ENCODE measurements at places on chromosomes 3 and 15.

DNA sequence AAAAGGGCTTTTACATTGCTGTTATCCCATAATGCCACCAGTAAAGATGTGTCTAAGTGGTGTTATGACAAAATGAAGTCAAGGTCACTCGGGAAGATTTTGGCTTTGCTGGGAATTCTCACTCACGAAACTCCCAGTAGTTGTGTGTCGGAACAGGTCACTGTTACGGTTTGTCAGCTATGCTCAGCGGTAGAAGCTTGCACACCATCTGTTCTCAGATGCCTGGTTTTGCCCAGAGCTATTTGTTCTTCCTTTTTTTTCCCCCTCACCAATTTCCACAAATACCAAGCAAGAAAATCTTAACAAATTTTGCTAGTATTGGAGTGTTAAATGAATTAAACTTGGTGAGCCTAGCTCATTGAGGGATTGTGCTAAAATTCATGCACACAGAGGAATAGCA is 915.1 kb downstream of the MCTP2 start:
- no peak for ATAC-seq

- ATAC-seq = no peak
These were observed 28.4 kb upstream of the SMAD3 start for GRCh38 chr15:67036775-67037555.

GRCh38 chr3:113896930-113897329 is 50.9 kb upstream of the ZDHHC23 start:
- ATAC-seq = no peak

GRCh38 chr3:124559846-124560574 is 170.2 kb upstream of the UMPS start:
- ATAC-seq = peak; percentile 76

- no peak for ATAC-seq
These were observed 272.1 kb downstream of the UACA start for GRCh38 chr15:70491201-70491621.

DNA sequence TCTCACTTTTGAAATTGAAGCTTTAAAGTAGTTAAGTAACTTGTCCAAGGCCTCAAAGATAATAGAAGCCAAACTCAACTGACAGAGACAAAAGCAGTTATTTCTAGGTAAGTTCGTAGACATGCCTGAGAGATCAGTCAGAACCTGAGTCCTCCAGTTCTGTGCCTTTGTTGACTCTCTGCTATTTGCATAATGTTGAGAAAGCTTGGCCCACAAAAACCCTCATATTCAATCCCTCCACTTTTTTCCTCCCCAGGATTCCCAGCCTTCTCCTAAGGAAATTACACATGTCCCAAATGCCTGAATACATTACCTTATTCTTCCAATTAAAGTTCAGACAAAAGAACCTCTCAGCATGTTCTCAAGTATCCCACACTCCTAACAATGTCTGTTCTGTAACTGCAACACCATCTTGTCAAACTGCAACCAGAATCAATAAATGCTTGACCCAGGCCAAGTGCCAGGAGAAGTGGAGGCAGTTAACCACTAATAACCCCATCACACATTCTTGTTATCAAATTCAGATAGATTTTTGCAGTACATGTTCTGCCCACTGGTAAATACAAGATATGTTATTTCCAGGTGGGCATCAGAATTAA is 217.8 kb downstream of the LRRC3B start:
- ATAC-seq = no peak

DNA sequence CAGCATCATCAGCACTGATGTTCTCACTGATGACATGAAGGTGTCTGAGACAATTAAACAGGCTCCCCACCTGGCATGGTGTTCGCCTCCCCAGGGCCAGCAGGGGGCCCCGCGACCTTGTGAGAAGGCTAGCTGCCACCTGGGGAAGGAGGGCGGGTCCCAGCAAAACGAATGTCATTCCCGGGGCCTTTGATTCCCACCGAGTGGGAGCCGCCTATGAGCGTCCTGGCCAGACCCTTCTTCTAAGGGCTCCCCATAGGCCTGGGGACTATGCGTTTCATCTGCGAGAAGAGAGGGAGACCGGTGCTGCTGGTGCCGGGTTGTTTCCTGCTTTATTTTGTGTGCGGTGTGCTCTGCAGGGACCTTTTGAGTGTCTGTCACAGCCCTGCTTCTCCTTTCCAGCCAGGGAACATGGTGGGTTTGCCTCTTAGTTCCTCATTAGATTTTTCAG is 20.5 kb upstream of the MINDY4B start:
- ATAC-seq = peak; percentile 74

DNA sequence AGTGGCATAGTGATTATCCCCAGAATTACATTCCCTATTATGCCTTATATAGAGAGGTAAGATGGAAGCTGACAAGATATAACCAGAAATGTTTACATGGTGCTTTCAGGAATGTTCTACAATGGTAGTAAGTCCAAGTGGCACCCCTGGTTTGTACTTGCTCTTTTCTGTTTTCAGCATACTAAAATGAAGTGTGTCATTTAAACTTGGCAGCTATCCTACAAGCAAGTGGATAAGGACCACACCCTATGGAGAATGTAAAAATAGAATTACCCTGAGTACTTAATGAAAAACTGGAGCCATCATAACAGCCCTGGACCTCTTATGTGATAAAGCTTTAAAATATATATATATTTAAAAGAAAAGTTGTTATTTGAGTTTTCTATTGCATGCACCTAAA is 1012.7 kb upstream of the CADM2 start:
- no peak for ATAC-seq

DNA sequence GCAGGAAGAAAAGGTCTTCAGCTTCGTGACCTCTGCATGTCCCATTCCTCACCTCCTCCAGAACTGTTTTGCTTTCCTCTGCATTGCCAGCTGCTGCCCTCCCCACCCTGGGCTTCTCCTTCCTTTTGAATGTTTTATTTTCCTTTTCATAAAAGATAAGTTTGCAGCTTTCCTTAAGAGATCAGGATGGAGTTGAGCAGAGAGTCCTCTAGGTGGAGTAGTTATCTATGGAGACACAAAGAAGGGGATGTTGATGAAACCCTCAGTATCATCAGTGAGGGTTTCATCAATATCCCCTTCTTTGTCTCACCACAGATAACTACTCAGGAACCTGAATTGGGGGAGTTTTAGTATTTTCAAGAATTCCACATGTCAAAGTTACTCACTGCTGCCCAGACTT is 19.0 kb upstream of the SLC25A36 start:
- ATAC-seq = peak; percentile 92

- no peak for ATAC-seq
These were observed 33.6 kb upstream of the ETV5 start for GRCh38 chr3:186142393-186142932.

DNA sequence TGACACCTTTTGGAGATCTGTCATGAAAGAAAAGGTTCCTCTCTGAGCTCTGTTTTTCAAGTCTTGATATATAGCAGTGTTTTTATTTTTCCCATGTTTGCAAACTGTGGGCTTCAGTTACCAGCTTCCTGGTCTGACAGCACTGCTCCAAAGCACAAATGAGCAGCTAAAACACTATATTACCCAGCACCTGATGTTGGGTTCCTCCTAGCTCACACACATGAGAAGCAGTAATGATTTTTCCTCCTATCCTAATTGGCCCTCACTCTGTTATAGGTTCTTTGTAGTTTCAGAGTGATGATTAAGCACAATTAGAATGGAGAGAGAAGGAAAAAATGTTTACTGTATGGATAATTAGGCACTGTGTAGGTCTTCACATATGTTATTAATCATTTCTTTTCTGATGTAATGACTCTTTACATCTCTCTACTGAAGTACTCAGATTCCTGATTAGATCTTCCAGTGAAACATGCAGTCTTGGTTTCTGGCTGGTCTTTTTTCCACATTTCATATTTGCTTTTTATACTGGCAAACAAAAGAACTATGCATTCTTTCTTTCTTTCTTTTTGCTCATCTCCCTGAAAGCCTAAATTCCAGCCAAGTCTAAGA is 939.7 kb downstream of the NSUN3 start:
- no peak for ATAC-seq

- ATAC-seq = peak; percentile 1
These were observed 120.8 kb upstream of the HACD2 start for GRCh38 chr3:123705488-123706285.

DNA sequence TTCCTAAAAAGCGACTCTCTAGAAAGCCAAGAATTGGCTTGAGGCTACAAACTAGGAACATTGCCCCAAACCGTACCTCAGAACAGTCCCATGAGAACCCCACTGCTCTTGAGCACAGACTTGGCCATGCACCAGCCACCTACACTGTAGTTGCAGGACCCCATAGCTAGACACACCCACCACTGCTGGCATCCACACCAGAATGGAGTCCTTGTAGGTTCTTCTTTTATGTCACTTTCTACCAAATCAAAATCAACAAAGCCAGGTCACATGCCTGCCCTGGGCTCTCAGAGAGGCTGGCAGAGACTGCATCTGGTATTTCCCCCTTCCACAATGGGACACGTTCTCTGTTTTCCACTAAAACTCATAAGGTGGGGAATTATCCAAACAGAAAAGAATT is 290.5 kb downstream of the SHOX2 start:
- no peak for ATAC-seq

DNA sequence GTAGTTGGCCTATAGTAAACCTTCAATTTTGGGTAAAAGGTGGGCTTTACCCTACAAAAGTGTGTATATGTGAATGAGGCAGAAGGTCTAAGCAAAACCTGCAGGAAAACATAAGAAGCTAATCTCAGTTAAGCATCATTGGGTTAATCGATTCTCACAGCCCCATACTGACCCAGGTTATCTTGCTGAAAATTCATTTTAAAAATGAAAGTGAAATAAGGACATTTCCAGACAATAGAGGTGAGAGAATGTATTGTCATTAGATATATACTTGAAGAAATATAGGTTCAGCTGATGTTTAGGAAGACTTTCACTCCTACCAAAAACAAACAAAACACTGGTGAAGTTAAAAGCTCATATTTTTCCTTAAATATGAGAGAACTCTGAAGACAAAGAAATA is 85.6 kb downstream of the MCF2L2 start:
- ATAC-seq = no peak

DNA sequence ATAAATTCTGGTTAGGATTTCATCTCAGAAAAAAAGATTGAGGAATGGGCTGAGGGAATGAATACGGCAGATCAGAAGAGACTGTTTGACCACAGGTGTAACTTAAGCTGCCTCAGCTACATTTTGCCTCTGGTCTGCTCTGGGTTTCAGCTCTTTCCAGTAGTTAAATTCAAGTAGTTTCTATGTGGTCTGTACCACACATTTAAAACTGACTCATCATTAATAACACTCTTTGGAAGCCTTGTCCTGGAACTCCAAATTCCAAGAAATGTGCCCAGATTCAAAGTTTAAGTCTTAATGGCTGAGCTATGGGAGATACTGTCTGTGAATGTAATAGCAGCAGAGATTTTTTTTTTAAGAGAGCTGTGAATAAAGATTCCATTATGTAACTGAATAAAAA is 133.1 kb upstream of the IGSF10 start:
- ATAC-seq = peak; percentile 63

GRCh38 chr3:146162561-146162960 is 1.6 kb upstream of the PLOD2 start:
- no peak for ATAC-seq

DNA sequence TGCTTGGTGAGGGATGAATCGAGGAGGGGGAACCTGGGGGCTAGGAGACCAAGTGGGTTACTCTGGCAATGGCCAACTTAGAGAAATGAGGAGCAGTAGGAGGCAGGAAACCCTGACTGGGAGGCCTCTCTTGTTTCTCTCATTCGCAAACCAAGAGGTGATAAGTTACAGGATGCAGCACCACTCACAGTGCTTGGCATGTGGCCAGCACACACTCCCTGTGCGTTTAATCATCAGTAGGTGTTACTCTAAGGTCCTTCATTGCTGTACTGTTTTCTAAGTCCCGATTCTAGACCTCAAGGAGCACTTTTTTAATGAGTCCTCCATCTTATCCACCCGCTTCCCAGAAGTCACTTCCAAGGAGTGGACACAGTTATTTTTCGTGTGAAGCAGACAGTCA is 314.1 kb upstream of the TRIM42 start:
- ATAC-seq = no peak

DNA sequence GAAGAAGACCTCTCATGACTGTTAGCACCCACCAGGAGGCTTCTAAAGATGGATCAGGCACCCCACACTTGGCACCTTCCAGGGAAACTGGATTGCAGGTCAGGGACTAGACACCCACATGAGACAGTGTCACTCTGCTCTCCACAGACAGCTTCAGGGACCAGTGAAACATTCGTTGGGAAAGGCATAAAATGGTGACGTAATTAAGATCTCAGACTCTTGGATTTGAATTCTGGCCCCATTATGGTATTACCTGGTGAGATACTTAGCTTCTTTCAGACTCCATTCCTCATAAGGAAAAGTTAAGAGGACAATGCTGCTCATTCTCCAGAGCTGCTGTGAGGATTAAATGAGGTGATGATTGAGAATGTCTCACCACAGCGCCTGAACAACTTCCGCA is 261.1 kb downstream of the ARRDC4 start:
- no peak for ATAC-seq

- peak; percentile 90 for ATAC-seq
These were observed 112.5 kb downstream of the ADAMTS9 start for GRCh38 chr3:64575211-64575844.

GRCh38 chr3:129286081-129286480 is 7.4 kb downstream of the HMCES start:
- ATAC-seq = no peak

DNA sequence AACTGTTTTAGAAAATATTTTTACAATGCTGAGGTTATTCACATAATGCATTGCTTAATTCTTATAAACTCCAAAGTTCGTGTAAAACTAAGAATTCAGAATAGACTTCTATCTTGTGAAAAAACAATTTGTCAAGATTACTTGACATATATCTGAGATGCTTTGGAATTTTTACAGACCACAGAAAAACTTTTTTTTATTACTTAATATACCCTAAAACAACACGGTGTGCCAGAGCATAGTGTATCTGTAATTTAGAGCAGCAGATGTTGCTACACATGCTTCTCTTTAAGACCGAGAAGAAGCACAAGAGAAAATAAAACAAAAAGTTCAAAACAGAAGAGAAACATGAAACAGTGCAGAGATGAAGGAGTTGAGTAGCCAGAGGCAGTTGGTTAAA is 26.4 kb downstream of the ASB7 start:
- ATAC-seq = no peak

- ATAC-seq = no peak
These were observed 10.1 kb upstream of the IREB2 start for GRCh38 chr15:78427953-78428352.
